ENCODE measurements at places on chromosomes 6 and 20.

DNA sequence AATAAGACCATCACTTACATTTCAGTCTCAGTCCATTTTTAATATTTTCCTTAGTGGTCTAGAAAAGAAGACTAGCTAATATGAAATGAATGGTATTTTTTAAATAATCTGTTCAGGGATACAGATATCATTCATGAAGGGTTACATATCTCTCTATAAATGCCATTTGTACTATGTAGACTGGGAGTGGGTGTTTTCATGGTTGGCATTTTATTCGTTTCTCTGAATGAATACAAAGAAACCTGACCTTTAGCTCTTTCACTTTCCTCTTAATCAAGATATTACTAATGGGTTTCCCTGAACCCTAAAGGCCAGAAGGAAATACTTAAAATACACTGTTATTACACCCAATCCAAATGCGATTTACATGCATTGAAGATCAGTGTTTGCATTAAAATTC is 788.9 kb downstream of the TBC1D32 start:
- no peak for DNase-seq

DNA sequence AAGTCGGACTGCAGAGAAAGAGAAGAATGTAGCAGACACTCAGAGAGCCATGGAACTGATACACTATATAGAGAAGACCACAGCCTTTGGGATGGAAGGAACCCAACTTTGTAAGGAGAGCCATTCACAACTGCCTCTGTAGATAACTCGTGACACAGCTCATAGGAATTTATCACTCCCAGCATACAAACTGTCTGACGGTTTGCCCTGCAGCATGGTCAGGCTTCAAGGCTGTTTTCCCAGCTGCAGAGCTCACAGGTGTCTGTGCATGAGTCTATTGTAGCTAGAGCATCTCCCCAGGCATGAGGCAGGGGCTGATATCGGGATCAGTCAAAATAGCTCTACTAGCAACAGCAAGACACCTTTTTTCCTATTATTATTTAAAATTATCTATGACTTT is 130.5 kb upstream of the DTNBP1 start:
- no peak for DNase-seq

- peak; percentile 31 for DNase-seq
Observed at GRCh38 chr20:3276680-3277015, 37.7 kb upstream of the SLC4A11 start.

GRCh38 chr20:20207872-20208271 is 155.5 kb downstream of the CFAP61 start:
- no peak for DNase-seq

GRCh38 chr6:154974485-154975149 is 20.5 kb upstream of the TIAM2 start:
- no peak for DNase-seq

- DNase-seq: no peak
Observed at GRCh38 chr6:3318226-3318625, 59.5 kb downstream of the PSMG4 start.
